ENCODE measurements at places on chromosomes 6 and 20.
A peak's percentile ranks its signal among the peaks of the same experiment; 100 is the strongest.

DNA sequence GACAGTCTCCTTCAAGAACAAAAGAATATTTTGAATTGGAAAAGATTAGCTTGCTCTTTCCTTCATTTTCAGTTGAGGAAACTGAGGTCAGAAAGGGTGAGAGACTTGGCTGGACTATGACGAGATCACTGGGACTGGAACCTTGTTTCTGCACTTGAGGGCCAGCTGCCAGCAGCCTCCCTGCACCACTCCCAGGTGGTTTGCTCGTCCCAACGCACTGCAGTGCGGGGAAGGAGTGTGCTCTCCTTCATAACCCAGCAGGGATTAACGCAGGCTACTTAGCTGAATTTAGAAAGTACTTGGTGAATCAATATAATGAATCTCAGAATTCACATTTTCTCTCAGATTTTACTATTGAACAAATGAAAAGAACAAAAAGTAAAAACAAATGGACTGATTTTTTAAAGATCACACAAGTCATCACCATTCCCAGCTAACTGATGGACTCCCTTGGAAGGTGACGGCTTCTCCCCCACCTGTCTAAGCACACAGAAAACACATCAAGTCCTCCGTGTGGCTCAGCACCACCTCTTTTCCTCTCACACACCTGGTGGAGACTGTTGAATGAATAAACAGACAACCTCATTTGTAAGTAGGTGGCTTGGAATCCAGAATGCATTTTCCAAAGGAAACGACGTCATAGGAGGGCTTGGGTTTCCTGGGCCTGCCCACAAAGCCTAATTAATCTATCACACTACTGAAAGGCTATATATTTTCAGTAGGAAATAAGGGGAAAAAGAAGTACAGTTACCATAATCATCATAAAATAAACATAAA, 121.0 kb downstream of the QRSL1 start:
- no peak for DNase-seq

DNA sequence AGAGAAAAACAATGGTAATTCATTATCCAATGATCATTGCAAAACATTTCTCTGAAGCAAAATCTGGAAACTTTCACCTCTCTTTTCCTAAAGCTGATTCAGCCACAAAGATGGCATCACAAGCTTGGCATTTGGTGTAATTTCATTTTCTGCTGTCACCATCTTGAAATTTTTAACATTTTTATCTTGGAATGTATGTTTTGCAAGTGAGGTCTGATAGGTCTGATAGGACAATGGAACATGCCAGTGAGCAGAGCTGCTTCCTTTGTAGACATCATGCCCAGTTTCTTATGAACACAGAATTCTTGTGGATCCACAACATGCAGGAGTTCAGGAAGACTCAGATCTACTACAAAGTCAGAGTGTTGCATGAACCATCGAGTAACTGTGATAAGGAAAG, 969.6 kb downstream of the EYS start:
- DNase-seq, result no peak

DNA sequence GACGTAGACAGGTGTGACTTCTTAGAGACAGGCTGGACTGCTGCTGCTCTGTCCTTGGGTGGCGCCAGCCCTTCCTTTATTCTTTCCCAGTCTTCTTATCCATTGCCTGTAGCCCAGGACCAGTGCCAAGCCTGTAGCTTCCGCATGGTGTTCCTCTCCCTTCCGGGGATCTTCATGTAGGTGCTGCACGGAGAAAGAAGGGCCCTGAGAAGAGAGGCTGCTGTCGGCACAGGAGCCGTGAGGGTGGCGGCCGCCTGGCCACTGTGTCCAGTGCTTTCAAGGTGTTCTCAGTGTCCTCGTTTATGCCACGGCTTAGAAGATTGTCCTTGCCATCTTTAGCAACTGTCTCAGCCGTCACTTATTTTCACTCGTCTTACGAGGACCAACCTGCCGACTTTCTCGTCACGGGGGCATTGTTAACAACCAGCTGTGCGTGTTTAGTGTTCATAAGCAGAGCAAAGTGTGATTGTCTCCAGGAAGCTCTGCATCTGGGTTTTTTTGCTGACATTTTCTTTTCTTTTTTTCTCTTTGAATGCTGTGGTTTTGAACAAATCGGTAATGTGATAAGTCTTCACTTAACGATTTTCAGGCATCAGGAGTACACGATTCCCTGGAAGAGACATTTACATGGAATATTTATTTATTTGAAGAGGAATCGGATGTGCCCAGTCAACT, 61.2 kb downstream of the PPP1R14C start:
- no peak for DNase-seq

DNA sequence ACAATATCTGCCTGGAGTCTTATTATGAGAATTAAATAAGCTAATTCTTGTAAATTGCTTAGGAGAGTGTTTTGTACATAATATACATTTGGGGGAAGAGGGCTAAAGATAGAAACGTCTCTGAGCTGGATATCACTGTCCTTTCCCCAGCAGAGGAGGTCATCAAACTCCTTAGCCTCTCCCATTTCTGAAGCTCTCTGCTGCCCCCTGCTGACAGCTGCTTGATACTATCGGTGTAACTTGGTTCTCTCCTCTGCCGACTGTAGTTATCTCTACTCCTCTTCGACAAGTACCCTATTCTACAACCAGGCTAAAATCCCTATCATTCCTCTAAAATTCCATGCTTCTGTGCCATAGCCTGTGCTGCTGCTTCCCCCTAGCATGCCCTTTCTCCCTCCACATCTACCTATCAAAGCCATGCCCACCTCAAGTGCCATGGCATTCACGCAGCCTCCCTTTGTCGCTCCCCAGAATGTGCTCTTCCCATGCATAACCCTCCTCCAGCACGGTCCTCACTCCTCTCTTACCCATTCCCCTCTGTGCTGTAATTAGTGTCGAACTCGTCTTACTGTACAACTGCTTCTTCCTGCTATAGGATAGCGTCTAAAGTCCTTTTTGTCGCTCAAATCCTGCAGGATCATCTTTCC, 101.2 kb downstream of the EPM2A start:
- peak; percentile 74 for DNase-seq

DNA sequence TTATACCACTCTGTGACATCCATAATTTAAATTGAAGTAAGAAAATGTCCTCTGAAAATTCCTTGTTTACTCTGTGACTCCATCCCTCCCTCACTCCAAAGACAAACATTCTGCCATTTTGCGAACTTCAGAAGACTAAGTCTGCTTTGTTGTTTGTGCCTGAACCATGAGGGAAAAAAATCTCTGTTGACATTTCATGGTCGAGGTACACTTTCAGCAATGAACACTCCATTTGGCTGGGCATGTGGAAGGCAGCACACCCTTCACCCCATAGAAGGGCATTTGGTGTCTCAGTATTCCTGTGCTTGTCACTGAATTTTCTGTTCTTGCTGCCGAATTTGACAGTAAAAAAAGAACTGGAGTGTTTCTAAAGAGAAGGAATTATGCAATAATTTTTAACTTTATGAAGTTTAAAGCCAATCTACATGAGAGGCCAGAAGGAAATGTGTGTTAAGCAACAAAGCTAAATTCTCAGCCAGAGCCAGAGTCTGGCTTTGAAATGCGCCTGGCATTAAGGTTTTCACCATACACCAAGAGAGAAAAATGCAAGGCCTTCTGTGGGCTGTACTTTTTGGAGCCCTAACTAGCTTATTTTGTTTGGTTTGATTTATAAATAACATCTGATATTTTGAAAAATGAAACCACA, 4.7 kb upstream of the PBOV1 start:
- no peak for DNase-seq

DNA sequence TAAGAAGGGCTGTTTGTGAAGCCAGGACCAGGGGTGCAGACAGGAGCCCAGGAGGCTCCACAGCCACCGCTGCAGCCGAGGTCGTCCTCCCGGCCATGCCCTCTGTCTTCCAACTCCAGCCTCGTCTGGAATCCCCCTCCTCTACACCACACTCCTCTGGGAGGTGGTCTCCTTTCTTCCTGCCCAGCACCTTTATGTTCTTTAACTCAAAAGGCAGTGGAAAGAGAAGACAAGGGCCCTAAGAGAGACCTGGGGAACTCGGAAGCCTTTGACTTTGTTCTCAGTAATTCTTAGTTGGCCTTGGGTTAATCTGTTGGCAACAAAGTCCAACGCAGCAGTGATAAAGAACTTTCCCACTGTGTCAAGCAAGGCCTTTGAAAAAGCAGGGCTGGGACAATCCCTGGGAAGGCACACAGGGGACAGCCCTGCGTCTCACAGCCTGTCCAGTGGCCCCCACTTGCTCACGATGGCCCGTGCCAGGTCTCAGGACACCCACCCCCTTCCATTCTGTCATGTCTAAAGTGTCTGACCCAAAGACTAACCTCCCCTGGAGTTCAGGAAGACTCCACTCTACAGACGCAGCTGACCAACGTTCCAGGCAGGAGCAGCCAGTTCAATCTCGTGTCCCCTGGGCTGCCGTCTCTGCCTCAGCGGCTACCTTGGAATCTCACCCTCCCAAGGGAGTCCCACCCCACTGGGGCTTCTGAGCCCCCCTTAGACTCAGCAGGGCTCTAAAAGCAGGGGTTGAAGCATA, 42.8 kb upstream of the FAM50B start:
- no peak for DNase-seq
